ENCODE measurements at places on chromosomes 12 and 14.

- DNase-seq = no peak
Observed at GRCh38 chr12:25977047-25977446, 18.6 kb downstream of the RASSF8 start.

GRCh38 chr12:131816495-131816894 lies 11.7 kb upstream of the MMP17 start:
- no peak for DNase-seq

DNA sequence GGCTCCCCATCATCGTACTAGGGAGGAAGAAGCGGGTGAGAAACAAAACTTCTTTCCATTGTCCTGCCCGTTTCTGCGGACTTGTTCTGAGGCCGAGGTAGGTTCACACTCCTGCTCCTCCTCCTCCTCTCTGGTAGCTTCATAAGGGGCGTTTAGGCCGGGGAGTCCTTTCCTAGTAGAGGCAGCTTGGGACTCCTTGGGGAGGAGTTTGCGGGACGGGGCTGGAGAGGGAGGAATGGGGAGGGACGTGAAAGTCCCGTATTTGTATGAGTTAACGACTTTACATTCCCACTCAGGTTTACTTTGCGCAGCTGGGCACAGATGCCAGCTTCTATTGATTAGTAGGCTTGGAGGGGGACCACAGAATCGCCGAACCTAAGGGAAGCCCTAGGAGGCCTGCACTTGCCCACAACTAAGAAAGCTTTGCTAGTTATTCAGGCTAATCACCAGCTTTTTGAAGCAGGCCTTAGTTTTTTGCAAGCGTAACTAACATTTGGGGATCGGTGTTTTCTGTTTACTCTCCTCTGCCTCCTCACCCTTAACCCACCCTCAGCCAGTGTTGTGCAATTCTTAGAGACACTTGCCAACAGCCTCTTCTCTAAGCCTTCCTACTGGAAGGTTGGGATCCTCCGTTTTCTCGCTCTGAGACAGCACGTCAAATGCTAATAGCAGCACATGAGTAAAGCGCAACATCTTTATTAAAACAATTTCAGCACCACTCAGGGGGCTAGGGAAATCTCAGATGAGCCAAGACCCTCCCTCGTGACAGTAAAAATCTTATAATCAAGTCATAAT lies 499 bp downstream of the RNASE4 start:
- no peak for DNase-seq

DNA sequence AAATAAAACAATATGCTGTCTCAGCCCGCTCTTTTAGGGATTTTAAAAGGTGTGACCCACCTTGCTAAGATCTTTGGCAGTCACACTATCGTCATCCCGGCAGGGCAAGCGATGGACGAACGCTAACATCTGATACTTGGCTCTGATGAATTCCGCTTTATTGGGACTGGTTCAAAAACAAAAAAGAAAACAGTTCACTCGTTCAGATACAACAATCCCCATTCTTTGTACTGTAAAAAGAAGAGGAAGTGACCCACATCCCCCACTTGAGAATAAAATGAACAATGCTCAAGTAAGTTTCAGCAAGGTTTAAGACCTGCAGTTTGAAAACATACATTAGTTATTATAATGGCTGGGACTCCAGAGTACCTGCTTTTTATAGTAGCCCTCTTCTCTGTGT lies 7.3 kb downstream of the GIT2 start:
- no peak for DNase-seq

DNA sequence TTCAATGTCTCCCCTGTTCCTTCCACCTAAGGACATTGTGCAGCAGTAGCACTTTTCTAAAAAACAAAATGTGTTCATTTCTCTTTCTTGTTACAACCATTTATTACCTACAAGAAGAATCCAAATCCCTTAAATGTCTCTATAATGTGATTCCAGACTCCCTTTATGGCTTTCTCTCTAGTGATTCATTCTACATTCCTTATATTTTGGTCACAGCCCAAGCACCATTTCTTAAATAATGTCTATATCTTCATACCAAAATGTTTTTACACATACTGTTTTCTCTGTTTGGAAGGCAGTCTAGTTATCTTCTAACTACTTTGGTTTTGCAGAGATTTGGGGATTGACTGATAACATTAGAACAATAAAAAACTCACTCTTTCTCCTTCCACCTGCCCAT lies 1037.3 kb upstream of the FLRT2 start:
- no peak for DNase-seq

GRCh38 chr14:73403181-73403752 lies 55.1 kb downstream of the NUMB start:
- no peak for DNase-seq

DNA sequence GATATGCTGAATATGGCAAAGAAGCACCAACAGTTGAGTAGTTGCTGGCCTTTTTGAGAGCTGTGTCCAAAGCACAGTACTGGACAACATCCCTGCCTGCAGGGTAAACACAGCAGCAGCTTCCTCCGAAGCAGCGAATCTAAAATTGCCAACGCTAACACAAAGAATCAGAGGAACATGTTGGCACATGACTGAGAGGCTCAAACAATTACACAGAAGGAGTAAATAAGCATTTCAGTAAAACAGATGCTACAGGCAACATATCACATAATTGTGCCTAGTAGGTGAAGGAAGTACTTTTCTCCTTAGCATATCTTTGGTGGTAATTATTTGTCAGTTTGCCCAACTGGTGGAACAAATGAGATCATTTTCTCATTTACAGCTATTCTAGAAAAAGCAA lies 52.1 kb downstream of the KICS2 start:
- DNase-seq = no peak

DNA sequence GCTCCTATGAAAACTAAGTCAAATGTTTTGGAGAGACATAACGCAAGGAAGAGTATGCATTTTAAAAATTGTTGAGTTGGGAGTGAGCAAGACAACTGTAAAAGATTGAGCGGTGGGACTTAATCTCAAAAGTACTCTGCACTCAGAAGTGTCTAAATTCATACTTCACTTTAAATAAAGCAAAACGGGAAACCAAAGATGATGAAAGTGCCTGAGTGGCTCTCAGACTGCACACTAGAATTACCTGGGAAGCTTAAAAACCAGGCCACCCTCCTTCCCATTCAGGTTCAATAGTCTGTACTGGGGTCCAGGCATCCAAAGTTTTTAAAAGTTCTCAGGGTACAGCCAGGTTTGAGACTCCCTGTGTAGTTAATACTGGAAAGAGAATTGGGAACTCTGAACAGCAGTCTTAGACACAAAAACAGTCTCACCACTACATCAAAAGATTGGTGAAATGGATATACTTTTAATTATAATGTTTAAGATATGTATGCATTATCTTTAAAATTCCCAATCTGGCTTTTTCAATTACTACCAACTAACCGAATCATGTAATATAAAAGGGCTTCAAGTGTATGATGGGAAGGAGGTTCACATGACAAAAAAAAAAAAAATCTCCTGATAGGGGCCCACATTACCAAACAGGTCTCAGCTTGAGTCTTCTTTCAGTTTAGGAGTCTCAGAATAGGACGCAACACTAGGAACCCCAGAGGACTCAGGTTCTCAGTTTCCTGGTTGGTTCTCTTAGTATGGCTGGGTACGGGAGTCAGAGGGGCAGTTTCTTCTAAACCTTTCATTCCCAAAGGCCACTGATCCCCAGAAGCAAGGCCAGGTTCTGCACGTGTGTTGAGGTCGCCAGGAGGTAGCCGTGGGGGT lies 1.0 kb downstream of the HOMEZ start:
- no peak for DNase-seq

DNA sequence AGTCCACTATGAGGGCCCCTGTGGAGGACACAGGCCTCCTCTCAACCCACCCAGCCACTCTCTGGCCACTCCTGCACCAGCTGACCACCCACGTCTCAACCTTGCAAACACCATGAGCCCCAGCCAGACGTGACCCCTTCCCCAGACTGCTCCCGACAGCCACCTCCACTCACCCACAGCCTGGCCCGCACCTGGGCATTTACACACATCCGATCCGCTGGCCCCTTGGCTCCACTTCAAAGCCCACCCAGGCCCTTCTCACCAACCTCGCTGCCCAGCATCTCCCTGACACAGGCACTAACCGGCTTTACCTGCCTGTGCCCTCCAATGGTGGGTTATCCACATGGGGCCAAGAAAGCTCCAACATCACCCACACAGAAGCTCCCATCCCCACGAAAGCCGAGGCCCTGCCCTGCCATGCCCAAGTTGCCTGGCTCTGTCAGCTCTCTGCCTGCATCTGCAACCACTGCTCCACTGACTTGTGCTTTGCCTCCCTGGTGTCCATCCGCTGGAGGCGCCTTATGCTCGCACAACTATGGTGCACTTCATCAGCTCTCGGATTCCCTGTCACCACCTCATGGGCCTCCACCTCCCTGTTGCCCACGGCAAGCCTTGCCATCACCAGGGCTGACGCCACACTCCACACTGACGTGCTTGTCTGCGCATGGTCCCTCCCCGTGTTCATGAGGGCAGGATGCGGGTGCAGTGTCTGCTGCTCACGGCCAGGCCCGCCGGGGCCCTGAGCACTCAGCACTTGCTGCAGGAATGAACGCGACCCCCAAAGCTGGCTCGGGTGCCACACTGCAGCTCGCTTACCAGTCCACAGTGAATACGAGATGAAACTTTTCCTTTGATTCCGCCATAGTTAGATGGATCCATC lies 16.7 kb downstream of the P2RX2 start:
- DNase-seq = no peak

DNA sequence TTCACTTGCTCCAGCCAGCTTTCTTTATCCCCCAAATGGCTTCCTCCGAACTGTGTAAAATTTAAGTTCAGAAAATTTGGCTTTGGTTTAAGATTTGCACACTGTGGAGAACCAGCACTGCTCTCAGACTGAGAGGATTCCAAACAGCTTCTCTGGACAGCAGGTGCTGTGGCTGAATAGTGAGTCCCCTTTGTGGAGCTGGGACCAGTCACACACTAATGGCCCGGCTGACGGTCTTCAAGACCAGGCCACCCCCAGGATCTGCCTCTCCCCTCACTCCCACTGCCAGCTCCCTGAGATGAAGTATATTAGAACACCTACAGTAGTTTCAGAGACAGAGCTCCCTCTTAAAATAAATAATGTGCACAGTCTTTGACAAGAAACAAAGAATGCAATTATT lies 267.3 kb downstream of the BCAT1 start:
- no peak for DNase-seq

DNA sequence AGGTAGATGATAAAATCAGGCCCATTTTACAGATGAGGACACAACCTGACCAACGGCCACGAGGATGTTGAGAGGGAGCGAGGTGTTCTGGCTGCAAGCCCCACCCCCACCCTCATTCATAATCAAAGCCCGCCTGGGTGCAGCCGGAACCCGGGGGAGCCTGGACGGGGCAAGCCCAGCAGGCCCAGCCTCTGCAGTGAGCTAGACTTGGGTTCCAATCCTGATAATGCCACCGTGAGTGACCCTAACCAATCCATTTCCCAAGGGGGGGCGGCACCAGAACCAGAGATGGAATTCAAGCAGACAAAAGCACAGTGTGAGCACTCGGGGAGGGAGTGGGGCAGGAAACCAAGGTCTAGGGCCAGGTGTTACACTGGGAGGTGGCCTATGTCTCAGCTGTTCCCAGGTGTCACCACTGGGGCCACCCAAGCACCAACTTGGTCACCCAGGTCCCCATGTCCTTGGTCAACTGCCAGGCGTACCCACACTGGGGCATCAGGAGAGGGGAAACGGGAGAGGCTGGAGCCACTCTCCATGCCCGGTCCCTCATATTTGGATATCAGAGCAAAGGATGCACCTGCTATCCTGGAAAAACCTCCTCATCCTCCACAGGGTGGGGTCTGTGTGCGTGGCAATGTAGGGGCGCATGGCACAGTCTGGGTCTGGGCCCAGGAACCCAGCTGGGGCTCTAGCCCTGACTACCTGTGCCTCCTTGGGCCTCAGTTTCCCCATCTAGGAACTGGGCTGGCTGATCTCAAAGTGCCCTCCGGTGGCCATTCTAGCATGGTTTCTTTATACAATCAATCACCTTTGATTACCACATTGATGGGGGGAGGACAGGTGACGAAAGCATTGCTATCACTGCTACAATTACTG lies 58.4 kb downstream of the FAM222A start:
- DNase-seq = no peak

- no peak for DNase-seq
Observed at GRCh38 chr12:46835785-46836184, 10.0 kb upstream of the SLC38A4 start.

DNA sequence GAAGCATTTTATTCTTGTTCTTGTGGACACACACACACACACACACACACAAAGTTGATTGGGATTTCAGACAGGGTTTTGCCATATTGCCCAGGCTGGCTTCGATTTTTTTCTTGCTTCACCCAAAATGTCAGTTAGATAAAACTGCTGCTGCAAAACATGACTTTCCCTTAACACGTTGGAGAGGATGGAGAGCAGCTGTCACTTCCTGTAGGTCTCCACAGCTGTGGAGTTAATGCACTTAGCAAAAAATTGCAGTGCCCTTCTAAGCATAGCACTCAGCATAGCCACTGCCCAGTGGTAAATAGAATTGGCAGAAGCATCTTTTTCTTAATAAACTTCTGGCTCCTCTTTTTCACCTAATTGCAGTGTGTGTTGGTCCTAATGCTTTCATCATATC lies 54.5 kb downstream of the PDZRN4 start:
- no peak for DNase-seq

DNA sequence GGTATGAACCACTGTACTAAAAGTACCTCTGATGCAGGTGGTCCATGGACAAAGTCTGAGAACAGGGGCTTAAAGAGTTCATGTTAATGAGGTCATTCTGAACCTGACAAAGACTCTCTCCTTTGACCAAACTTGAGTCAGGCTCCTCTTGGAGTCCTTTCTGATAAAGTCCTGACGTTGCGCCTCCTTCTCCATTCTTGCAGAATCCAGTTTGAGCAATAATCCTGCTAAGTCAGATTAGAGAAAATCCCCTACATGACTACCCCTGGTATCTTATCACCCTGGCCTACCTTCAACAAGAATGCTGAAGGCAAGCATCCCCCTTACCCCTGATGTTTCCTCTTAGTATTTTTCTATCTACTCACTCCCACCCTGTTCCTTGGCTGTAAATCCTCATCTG lies 46.0 kb upstream of the ISM2 start:
- no peak for DNase-seq

- no peak for DNase-seq
Observed at GRCh38 chr12:93679308-93679925, 2.2 kb downstream of the CRADD start.

GRCh38 chr14:76109087-76109880 lies 42.4 kb upstream of the GPATCH2L start:
- DNase-seq = no peak

DNA sequence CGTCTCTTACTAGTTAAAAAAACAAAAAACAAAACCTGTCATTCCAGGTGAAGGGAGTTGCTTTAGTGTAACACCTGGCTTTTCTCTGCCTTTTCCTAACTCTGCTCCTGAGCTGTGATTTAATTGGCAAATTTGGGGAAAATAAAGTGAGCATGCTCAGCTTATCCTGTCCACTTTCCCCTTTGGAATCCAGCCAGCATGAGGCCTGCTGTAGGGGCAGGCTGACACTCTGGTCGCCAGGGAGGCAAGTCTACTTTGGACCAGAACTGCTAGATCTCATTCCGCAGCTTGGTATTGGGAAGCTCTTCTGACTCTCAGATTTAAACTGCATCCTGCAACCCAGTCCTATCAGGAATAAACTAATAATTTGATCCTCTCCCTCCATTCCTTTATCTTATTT lies 30.1 kb downstream of the CDKN1B start:
- DNase-seq = no peak

- DNase-seq = no peak
Observed at GRCh38 chr14:36915081-36915480, 253.4 kb downstream of the PAX9 start.
